ENCODE measurements at places on chromosomes 3 and 15. TPM values are rescaled to one million over a fixed set of nuclear protein-coding genes. Genes with fewer than 3 reads are reported as not detected.

The IL12A gene
- 0.15 TPM for total RNA-seq

The GRK7 gene
- total RNA-seq: under 0.01 TPM

The GOLGA6L22 gene
- total RNA-seq: not detected

The HCLS1 gene
- 0.60 TPM for total RNA-seq

The ESYT3 gene
- total RNA-seq: 0.30 TPM

The KLHL25 gene
- 4.9 TPM for total RNA-seq

The EXD1 gene
- not detected for total RNA-seq

The GOLGA8B gene
- 17.1 TPM for total RNA-seq

The SPATA12 gene
- total RNA-seq: under 0.01 TPM

The COL8A1 gene
- 7.8 TPM for total RNA-seq

The UBE3A gene
- 55.2 TPM for total RNA-seq

The OXSM gene
- 8.2 TPM for total RNA-seq

The MORC1 gene
- total RNA-seq: not detected

The LRTM1 gene
- total RNA-seq: not detected

The MCF2L2 gene
- 0.15 TPM for total RNA-seq

The IGF2BP2 gene
- 29.1 TPM for total RNA-seq

The C3orf22 gene
- total RNA-seq: not detected

The PRICKLE2 gene
- 17.1 TPM for total RNA-seq

The GPR62 gene
- not detected for total RNA-seq

The FBN1 gene
- total RNA-seq: 1,470 TPM

The ZDHHC19 gene
- total RNA-seq: not detected

The RASL12 gene
- total RNA-seq: 4.1 TPM

The MCCC1 gene
- 13.7 TPM for total RNA-seq

The GABRG3 gene
- total RNA-seq: not detected

The ADCY5 gene
- total RNA-seq: 0.23 TPM

The SRGAP3 gene
- 1.4 TPM for total RNA-seq

The SAMD7 gene
- total RNA-seq: not detected

The CELF6 gene
- total RNA-seq: 0.35 TPM

The TMPRSS7 gene
- total RNA-seq: not detected

The RLBP1 gene
- not detected for total RNA-seq

The PTPN9 gene
- total RNA-seq: 21.7 TPM

The LTK gene
- not detected for total RNA-seq

The PRSS50 gene
- total RNA-seq: not detected

The ITGA11 gene
- 65.5 TPM for total RNA-seq

The LTF gene
- total RNA-seq: not detected

The TMC3 gene
- not detected for total RNA-seq

The GOLGA8S gene
- not detected for total RNA-seq

The RMDN3 gene
- 20.5 TPM for total RNA-seq

The ITPKA gene
- 0.60 TPM for total RNA-seq
